ENCODE measurements at places on chromosomes 5 and 9.

DNA sequence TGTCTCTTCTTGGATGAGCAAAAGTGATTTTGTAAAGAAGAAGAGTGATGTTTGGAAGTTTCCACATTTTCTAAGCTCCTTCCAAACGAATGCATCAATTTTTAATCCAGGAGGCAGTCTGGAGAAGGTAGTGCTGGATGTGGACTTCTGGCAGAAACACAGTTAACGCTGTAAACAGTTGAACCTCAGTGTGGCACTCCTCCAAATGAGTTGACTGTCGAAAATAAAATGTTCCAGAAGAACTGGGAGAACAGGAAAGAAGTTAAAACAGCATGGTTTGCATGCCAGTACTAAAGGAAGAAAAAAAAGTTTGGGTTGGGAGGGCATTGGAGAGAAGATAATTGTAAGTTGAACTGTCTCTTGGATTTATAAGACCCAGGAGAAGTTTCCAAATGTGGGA is 6.5 kb downstream of the ZNF462 start:
- no peak for DNase-seq

DNA sequence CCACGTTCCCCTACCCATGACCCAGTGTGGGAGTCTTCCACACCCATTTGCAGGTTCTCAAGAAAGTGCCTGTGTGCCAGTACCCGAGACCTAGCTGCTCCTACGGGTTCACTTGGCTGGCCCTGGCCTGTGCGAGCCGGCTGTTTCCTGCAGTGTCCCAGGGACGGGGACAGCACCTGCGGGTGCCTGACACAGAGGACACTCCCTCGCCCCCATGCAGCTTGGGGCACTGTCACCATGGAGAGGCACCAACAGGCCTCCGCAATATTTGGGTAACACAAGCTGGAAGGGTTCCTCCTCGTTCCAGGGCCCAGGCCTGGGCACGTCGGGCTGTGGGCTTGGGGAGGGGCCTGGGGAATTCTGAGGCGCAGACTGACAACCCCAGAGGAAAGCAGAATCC is 41.4 kb downstream of the DUSP1 start:
- DNase-seq, result no peak

- DNase-seq, result no peak
Measured at GRCh38 chr9:80586786-80587330, 1015.1 kb downstream of the TLE4 start.

GRCh38 chr9:19992556-19992955 is 203.7 kb upstream of the SLC24A2 start:
- DNase-seq, result peak; percentile 16

GRCh38 chr9:34560599-34561214 is 28.8 kb downstream of the CNTFR start:
- no peak for DNase-seq
